ENCODE measurements at places on chromosomes 1 and 21.

DNA sequence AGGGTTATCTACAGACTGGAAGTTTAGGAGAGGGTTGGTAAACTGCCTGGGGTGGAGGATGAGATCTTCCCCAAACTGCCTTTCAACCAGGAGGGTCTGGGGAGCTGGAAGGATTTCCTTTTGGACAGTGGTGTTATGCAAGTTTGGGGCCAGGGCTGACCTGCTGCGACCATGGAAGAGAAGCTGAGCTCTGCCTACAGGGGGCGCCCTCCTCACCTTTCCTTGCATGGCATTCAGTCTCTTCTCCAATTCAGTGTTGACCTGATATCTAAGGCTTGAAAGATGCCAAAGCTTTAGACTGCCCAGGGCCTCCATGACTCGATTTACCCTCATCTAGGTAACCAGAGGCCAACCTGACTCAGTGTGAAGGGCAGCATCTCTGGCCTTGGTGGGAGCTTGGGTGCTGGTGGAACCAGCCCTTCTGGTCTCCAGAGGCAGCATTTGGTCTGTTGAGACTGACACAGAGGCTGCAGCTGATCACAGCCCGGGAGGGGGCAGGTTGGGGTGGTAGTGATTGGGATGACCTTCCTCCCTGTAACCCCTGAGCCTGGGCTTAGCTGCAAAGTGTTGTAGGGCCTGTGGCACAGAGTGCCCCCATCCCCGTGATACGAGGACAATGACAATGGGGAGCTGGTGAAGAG lies 170.0 kb downstream of the GRIK3 start:
- no peak for DNase-seq

GRCh38 chr21:33856893-33857527 lies 58.6 kb downstream of the ATP5PO start:
- DNase-seq = no peak

DNA sequence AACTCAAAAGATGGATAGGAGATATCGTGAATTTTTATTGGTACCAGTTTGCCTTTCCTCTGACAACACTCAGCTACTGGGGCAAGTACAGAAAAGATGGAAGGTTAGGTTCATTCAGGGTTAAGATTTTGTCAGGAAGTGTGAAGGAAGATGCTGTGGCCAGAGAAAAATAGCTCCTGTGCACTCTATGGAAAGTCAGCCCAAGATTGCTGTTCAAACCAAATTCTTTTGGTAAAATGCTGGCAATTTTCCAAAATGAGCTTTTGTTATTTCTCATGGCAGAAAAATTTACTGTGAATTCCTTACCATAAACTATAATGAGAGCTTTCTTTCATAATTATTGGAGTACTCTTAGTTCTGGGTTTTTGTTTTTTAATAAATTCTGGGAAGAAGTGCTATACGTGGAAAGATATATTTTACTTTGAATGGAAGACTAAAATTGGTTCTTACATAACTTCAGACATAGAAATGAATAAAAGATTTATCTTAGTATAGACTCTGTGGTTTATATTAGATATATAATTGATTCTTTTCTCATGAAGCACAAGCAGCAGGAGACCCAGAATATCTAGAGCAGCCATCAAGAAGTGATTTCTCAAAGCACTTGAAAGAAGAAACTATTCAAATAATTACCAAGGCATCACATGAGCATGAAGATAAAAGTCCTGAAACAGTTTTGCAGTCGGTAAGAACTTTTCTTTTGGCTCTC lies 112.2 kb downstream of the USP25 start:
- DNase-seq = no peak

DNA sequence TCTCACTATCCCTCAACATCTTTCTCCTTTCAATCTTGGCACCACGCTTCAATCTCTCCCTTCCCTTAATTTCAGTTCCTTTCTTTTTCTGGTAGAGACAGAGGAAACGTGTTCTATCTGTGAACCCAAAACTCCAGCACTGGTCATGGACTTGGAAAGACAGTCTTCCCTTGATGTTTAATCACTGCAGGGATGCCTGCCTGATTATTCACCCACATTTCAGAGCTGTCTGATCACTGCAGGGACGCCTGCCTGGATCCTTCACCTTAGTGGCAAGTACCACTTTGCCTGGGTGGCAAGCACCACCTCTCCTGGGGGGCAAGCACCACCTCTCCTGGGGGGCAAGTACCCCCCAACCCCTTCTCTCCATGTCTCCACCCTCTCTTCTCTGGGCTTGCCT lies 27.8 kb downstream of the SELL start:
- DNase-seq = no peak

- DNase-seq = no peak
Measured at GRCh38 chr1:230816018-230816417, 52.3 kb downstream of the C1orf198 start.

- DNase-seq = no peak
Measured at GRCh38 chr1:174746024-174746808, 253.5 kb upstream of the CACYBP start.

DNA sequence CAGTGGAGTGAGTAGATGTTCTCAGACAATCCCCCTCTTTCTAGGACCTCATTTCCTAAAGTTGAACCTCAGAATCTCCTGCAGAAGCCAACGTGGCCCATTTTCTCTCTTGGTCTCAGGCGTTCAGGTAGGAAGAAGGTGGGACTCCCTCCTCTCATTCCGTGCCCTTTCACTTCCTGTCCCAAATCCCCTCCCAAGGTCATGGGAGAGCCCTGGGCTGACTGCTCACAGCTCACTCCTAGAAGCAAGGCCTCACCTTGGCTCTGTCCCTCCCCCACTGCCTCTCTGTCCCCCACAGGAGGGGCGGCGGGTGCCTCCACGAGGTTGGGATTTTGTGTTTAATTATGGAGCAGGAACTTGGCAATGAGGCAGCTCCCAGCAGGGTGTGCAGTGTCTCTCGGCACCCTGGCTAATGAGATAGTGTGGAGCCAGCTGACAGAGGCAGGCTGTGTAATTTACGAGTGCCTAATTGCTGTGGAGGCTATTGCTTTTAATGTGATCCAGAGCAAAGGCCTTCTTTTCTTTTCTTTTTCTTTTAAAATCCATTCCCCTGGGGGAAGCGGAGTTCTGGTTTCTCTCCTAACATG lies 9.1 kb upstream of the CDK18 start:
- no peak for DNase-seq

GRCh38 chr1:10638559-10639005 lies 157.9 kb downstream of the CASZ1 start:
- DNase-seq = no peak

GRCh38 chr1:198575292-198575691 lies 34.8 kb upstream of the ATP6V1G3 start:
- DNase-seq = no peak

GRCh38 chr1:11412141-11412540 lies 66.8 kb upstream of the DISP3 start:
- no peak for DNase-seq

- DNase-seq = no peak
Measured at GRCh38 chr1:96944432-96945092, 223.0 kb downstream of the PTBP2 start.

DNA sequence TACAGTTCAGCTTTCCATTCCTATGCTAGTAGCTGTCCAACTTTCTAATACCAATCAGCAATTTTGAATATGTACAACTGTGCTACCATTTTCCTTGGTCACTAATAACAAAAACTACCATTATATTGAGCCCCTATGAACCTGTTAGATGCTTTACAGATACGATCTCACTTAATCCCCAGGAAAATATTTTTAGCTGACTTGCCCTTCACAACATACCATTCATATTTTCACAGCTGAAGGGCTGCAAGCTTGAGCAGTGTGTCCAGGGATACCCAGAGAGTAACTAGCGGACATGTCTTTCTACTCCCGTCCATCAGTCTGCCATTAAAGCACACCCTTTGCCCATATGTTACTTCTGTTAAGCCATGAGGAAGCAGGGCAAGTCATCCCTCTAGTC lies 140.5 kb downstream of the SPATA46 start:
- DNase-seq = no peak

- DNase-seq = peak; percentile 33
Measured at GRCh38 chr1:31587720-31588423, 11.6 kb downstream of the TINAGL1 start.

- no peak for DNase-seq
Measured at GRCh38 chr21:34502480-34503106, 9.4 kb downstream of the KCNE1 start.

DNA sequence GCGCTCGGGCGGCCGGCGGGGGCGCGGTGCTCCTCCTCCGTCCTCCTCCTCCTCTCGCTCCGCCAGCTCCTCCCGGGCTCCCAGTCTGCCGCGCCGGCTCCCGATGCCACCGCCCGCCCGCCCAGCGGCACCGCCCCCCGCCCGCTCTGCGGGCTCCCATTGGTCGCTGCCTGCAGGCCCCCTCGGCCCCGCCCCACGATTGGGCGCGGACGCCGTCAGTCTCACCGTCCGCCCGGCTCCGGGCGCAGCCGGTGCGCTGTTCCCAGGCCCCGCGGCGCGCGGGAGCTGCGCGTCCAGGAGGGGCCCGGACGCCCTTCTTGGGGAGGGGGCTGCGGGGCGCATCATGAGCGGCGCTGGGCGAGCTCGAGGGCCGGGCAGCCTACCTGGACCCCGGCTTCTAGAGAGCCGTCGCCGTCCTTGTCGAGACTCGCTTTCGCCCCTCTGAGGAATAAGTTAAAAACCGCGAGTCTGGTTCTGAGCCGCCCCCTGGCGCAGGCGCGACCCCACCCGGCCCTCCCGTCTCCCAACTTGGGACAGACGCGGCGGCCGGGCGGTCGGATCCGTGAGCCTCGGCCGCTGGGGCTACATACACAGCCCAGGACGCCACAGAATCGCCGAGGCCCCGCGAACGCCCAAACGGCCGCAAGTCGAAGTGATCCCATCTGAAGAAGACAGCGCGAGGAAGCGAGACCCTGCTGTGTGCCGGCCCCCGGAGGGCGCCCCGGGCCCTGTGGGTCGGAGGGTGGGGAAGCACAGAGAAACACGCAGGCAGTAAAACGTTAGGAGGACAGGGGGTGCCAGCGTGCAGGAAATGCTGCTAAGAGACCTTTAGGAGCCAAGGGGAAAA lies at the start of gene SIPA1L2:
TSS of gene SIPA1L2 (minus strand) at position 87 of the 847 bp plus-strand sequence. CDS start 114,794 bp downstream, outside the sequence.
- DNase-seq = peak; percentile 88

GRCh38 chr1:240435996-240436566 lies 175.9 kb downstream of the GREM2 start:
- DNase-seq = no peak

- DNase-seq = peak; percentile 73
Measured at GRCh38 chr1:206634365-206635079, 814 bp upstream of the DYRK3 start.

DNA sequence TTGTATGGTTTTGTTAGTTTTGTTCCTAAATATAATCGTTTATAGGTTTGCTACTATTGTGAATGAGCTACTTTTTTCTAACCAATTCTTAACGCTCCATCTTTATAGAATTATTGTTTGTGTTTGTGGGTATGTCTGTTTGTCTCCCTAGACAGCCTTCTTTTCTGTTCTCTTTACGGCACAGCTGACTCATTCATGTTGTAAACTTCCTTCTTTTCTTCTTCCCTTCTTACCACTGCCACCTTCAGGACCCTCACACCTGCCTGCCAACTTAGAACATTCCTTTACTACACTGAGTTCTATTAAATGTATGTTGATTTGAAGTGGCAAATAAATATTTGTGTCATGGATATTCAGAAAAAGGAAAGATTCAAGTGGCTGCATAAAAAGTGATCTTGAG lies 29.1 kb downstream of the AK5 start:
- no peak for DNase-seq

GRCh38 chr1:226921504-226921903 lies 18.6 kb upstream of the COQ8A start:
- no peak for DNase-seq

DNA sequence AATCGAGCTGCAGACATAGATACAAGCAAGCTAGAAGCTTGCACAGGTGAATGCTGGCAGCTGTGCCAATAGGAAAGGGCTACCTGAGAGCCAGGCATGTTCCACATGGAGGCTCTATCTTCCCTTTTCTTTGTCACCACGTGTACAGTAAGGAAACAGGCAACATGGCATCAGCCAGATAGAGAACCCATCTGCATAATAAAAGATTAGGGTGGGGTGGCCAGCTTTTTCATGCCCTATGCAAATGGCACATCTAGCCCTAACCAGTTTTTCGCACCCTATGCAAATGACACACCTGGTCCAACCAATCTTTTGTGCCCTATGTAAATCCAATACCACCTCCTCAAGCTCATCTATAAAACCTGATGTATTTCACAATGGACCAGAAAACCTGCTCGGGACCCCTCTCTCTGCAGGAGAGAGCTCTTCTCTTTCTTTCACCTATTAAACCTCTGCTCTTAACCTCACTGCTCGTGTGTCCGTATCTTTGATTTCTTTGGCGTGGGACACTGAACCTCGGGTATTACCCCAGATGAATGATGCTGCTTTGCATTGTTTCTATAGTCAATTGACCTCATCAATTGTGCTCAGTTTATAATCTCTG lies 93.9 kb downstream of the SLC30A10 start:
- no peak for DNase-seq
